ENCODE measurements at places on chromosomes 13 and 19. TPM values are rescaled to one million over a fixed set of nuclear protein-coding genes. Genes with fewer than 3 reads are reported as not detected.

DNA sequence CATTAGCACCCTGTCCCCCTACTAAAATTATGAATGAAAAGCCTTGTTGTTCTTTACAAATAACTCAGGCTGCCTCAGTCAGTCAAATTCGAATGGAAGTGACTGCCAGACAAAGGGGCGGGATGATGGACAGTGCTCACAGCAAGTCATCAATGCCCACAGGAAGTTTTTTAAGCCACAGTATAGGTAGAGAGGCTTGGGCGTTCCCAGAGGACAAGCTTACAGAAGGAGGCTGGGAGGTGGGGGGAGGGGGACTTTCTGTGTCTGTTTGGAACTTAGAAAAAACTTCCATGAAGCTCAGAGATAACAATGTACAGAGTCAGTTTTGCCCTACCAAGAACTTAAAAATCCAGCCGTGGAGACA lies 18.5 kb upstream of the SPRY2 start:
- H3K36me3 ChIP-seq, result no peaks in the 10 kb centered on the region
- H3K27ac ChIP-seq, result no peak overlapping the region
- no peak overlapping the region for H3K4me3 ChIP-seq
- H3K4me1 ChIP-seq, result no peaks in the 10 kb centered on the region
- DNase-seq, result no peak

DNA sequence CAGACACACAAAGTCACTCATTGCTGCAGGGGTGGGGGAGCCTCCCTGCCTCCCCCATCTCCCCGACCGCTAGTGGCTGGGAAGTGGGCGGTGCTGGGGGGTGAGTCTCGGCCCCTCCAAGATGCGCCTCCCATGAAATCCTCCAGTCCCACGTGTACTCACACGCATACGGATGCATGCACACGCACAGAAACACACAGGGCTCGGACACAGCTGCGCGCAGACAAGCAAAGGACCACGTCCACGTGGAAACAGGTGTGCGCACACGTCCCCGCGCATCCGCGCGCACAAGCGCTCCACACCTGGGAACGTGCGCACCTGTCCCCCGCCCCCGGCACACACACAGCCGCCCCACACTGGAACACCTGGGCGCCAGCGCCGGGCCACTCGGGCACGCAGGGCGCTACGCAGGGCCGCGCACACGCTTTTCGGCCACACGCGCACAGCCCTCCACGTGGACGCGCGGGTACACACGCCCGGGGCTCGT lies 687 bp downstream of the MATK start:
- H3K27me3 ChIP-seq, result peaks cover 3% of the 10 kb centered on the region
- peak overlapping the region; percentile 81 for H3K4me3 ChIP-seq
- H3K27ac ChIP-seq, result no peak overlapping the region
- H3K4me1 ChIP-seq, result peaks cover 38% of the 10 kb centered on the region
- H3K36me3 ChIP-seq, result peaks cover 24% of the 10 kb centered on the region

DNA sequence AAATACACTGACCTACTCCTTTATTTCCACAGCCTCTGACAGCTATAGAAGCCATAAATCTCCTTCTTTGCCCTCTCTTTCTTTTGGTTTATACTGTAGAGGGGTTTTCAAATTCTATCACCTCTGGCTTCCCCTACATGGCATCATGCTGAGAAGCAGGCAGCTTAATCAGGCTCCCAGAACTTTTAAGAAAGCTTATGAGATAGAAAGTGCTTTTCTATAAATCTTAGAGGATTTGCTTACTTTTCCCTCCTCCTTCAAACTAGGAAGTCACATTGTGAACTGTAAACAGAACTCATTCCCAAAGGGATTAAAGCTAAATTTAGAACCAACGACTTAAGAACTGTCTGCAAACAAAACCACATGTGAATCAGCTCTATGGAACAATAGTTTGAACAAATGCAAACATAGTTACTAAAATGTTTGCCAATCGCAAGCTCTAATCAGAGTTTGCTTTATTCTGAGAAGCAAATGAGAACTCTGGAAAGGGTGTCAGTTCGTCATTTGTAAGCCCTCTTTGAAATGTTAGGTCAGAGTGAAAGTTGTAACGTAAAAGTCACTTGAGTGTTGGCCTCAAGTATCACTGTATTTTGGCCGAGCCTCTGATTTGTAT lies 344.1 kb downstream of the RFC3 start:
- peaks cover 6% of the 10 kb centered on the region for H3K4me1 ChIP-seq
- peaks cover 2% of the 10 kb centered on the region for H3K36me3 ChIP-seq
- H3K27me3 ChIP-seq, result peaks cover 35% of the 10 kb centered on the region
- no peak for DNase-seq
- H3K27ac ChIP-seq, result no peak overlapping the region

- no peak for DNase-seq
- H3K36me3 ChIP-seq, result no peaks in the 10 kb centered on the region
- H3K4me1 ChIP-seq, result no peaks in the 10 kb centered on the region
- no peaks in the 10 kb centered on the region for H3K27me3 ChIP-seq
- no peak overlapping the region for H3K27ac ChIP-seq
Measured at GRCh38 chr13:104270731-104271130, 1204.5 kb upstream of the SLC10A2 start.

GRCh38 chr13:49374585-49375290 lies 69.1 kb downstream of the CAB39L start:
- H3K36me3 ChIP-seq, result no peaks in the 10 kb centered on the region
- H3K4me3 ChIP-seq, result no peak overlapping the region
- DNase-seq, result no peak

DNA sequence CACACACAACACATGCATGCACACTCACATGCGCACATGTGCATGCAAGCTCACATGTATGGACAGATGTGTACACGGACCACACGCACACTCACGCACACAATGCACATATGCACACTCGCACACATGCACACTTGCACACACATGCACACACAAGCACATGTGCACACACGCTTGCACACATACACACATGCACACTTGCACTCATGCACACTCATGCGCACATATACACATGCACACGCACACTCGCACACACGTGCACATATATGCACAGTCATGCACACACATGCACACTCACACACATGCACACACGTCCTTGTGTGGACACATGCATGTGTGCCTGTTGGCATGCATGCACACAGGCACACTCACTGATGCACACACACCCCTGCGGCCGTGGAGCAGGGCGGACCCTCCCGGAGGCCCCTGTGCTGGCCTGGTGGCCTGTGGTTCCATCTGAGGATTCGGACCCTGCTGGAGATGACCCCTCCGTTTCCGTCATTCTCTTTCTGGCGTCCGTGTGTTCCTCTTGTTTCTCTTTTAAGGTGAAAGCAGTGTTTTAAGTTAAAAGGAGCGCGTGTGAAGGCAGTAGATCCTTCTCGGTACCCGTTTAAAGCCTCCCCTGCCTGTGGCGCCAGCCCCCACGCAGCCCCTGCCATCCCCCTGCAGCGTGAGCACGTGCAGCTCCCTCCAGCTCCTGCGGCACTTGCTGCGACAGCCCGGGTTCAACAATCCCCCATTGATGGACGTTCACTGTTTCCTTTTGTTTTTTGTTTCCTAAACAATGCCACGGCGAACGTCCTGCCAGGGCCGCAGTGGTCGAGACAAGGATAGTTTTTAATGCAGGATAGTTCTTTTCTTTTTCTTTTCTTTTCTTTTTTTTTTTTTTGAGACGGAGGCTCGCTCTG lies 5.6 kb downstream of the NDUFS7 start:
- no peak overlapping the region for H3K4me3 ChIP-seq
- no peak overlapping the region for H3K27ac ChIP-seq
- no peak for DNase-seq
- H3K27me3 ChIP-seq, result no peaks in the 10 kb centered on the region
- H3K36me3 ChIP-seq, result peaks cover 18% of the 10 kb centered on the region
- peaks cover 13% of the 10 kb centered on the region for H3K4me1 ChIP-seq

DNA sequence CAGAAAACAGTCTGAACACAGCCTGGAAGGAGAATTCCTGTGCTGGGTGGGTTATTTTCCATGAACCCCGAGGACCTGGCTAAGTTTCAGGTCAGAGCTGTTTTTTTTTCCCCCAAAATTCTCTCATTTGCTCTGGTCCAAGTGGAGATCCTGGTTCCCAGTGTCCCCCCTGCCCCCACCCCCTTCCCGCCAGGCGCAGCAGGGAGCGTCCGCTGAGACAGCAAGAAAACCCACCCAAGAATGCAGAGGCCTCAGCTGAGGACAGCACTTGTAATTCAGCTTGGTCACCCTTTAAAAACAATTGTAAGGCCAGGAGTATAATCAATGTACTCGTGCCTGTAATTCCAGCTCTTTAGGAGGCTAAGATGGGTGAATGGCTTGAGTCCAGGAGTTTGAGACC lies 11.4 kb upstream of the TSPAN16 start:
- peaks cover 8% of the 10 kb centered on the region for H3K4me1 ChIP-seq
- DNase-seq, result no peak
- no peaks in the 10 kb centered on the region for H3K36me3 ChIP-seq
- H3K27me3 ChIP-seq, result peaks cover 68% of the 10 kb centered on the region
- no peak overlapping the region for H3K27ac ChIP-seq

DNA sequence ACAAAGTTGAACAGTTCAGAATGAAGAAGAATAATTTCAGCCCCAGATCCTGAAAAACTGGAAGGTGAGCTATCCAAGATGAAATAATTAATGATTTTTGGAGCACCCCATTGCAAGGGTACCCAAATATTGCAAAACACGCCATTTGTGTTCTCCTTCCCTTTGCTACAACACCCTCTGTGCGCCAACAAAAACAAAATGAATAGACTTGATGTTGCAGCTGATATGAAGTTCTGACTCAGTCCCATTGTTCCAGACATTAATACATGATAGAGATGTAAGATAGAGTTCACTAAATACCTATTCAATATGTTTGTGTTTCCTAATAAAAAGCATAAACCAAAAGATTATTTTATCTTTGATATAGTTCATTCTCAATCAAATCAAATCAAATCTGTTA lies 287.5 kb upstream of the SOX21 start:
- DNase-seq, result no peak
- H3K27me3 ChIP-seq, result peaks cover 51% of the 10 kb centered on the region

- H3K27me3 ChIP-seq, result no peaks in the 10 kb centered on the region
- H3K4me1 ChIP-seq, result peaks cover 3% of the 10 kb centered on the region
- H3K4me3 ChIP-seq, result no peak overlapping the region
Measured at GRCh38 chr13:112760435-112760834, 70.6 kb downstream of the ATP11A start.

- peak overlapping the region; percentile 55 for H3K4me3 ChIP-seq
- peak overlapping the region; percentile 93 for H3K27ac ChIP-seq
- H3K4me1 ChIP-seq, result peaks cover 58% of the 10 kb centered on the region
- H3K36me3 ChIP-seq, result peaks cover 49% of the 10 kb centered on the region
- peak; percentile 81 for DNase-seq
Measured at GRCh38 chr19:49554701-49555181, 25.6 kb downstream of the NOSIP start.

GRCh38 chr13:90838317-90838960 lies 509.0 kb upstream of the MIR17HG start:
- no peaks in the 10 kb centered on the region for H3K4me1 ChIP-seq
- no peaks in the 10 kb centered on the region for H3K27me3 ChIP-seq
- H3K4me3 ChIP-seq, result no peak overlapping the region
- DNase-seq, result no peak
- no peaks in the 10 kb centered on the region for H3K36me3 ChIP-seq

DNA sequence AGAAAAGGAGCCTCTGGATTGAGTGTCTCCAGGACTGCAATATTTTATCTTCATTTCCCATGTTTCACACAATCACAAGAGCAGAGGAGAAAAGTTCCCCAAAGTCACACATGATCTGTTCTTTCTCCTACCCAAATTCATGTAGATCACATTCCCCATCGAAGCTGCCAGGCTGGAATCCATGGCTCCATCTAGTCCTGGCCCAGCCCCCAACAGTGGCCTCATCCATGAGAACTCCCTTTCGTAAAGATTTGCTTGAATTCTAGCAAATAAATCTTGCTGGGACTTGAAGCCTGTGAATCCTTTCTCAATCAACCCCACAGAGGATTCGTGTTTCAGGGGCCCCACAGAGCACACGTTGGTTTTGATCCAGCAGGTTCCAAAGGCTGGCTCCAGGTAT lies 109.5 kb downstream of the COL4A1 start:
- H3K36me3 ChIP-seq, result no peaks in the 10 kb centered on the region
- H3K4me1 ChIP-seq, result no peaks in the 10 kb centered on the region
- H3K27ac ChIP-seq, result no peak overlapping the region
- no peak for DNase-seq

GRCh38 chr19:11265785-11266236 lies 3.5 kb upstream of the DOCK6 start:
- H3K4me1 ChIP-seq, result peaks cover 3% of the 10 kb centered on the region
- no peak overlapping the region for H3K27ac ChIP-seq
- no peak for DNase-seq
- no peak overlapping the region for H3K4me3 ChIP-seq
- peaks cover 73% of the 10 kb centered on the region for H3K27me3 ChIP-seq

DNA sequence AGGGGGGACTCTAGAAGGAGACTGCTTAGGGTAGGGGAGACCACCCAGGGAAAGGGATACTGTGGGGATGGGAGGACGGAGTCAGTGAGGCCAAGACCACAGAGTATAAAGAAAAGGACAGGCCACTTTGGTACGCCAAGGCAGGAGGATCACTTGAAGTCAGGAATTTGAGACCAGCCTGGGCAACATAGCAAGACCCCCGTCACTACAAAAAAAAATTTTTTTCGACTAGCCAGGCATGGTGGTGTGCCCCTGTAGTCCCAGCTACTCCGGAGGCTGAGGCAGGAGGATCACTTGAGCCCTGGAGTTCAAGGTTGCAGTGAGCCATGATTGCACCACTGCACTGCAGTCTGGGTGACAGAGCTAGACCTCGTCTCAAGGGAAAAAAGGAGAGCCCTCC lies 6.6 kb downstream of the IFNL3 start:
- peaks cover 7% of the 10 kb centered on the region for H3K27me3 ChIP-seq
- H3K36me3 ChIP-seq, result no peaks in the 10 kb centered on the region
- H3K4me1 ChIP-seq, result peaks cover 26% of the 10 kb centered on the region
- no peak overlapping the region for H3K4me3 ChIP-seq
- H3K27ac ChIP-seq, result no peak overlapping the region

DNA sequence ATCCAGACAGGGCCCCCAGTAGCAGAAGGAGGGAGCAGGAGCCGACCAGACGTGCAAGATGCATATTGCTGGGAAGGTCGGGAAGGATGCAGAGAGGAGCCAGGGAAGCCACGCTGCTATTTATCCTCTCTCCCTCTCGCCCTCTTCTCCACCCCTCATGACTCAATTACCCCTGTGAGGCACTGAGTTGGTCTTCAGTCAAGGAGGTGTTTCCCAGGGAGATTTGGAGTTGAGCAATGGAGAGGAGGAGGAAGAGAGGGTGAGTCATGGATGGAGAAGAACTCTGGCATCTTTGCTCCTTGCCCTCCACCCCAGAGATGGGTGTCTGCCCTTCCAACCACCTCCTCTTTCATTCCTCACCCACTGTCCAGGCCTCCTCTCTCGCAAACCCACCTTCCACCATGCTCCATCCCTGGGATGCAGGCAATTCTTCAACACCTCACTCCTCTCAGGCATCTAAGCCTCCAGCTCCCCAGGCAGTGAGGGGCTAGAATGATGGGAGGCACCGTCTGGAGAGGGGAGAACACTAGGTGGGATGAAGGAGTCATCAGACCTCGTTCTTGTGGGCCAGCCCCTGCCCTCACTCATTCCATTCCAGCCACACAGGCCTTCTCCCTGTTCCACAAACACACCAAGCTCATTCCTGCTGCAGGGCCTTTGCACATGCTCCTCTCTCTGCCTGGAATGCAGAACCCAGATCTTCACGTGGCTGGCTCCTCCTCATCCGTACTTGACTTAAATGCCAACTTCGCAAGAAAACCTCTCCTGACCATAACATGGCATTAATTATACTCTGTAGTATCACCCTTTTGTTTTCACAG lies at the start of gene SBSN:
Gene SBSN, minus strand, starts transcription at position 94 of the 821 bp plus-strand sequence. Its CDS starts 30 bp downstream, at position 64.
- no peaks in the 10 kb centered on the region for H3K36me3 ChIP-seq
- H3K4me1 ChIP-seq, result no peaks in the 10 kb centered on the region
- H3K27ac ChIP-seq, result no peak within 1 kb of the TSS
- H3K27me3 ChIP-seq, result peaks cover 39% of the 10 kb centered on the region
- DNase-seq, result no peak

TUBGCP3 gene
- 69.7 TPM for total RNA-seq

CGB2 gene
- total RNA-seq, result not detected

LRRC25 gene
- total RNA-seq, result 0.12 TPM

SPRYD7 gene
- total RNA-seq, result 6.0 TPM

FXYD3 gene
- not detected for total RNA-seq
